ENCODE measurements at places on chromosomes 6 and 20.

- no peak for DNase-seq
Observed at GRCh38 chr6:129695373-129696027, 14.5 kb downstream of the ARHGAP18 start.

DNA sequence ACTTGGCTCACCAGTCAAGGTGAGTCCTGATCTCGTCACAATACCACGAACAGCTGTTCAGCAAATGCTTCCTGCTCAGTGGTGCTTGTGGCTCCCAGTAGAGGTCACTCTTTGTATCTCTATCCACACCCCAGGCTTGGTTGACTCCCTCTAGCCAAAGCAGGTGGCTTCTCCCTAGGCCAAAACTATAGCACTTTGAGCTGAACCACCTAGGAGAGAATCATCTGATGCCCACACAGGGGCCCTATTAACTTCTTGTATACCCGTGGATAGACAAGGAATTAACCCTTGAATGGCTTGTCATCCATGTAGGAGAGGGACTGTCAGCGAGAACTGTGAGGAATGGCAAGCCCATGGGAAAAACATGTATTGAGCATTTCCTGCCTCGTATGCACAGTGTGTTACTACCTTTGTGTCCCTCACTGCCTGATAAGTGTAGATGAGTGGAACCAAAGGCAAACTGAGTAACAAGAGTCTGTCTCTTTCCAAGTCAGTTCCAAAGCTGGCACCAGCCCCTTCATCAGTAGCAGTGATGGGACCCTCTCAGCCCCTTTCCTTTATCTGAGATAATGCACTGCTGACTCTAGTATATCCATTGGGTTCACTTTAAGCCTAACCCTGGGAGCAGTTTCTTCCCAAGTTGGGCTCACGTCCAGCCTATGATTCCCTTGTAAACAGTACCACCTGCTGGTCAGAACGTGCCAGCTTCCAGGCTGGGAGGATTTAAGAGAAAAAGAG is 42.5 kb downstream of the EIF2S2 start:
- DNase-seq = peak; percentile 67

DNA sequence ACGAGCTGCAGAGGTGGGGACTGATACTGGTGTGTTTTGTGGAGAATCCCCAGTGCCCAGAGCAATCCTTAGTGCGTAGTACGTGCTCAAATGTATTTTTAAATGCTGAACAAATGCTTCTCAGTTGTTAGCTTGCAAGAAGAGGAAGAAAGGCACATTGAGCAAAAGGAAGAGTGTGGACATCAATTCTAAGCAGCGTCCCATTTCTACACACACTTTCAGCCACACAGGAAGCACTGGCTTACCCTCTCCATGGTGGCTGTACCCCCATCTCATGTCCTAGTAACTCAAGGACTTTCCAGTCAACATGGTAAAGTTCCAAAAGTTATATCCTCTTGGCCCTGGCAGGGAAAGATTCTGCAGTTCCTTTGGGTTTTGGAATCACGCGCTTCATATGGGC is 98.8 kb upstream of the NXT1 start:
- no peak for DNase-seq

GRCh38 chr6:152669895-152670294 is 27.8 kb upstream of the MYCT1 start:
- DNase-seq = no peak

DNA sequence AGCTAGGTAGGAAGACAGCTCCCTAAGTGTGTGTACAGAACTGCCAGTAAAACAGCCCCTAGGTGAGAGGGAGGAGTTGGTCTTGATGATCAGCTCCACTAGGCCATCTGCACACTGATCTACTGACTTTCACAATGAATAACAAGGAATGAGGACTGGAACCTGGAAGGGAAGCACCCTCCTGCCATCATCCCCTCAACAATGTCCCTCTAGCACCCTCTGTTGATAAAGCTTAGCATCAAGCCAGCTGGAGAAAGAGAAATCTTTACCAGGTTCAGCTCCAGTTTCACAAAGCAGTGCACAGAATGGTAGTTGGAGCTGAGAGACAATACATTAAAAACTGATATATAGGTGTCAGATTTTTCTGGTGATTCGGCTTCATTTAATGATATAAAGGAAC is 57.2 kb upstream of the IRAK1BP1 start:
- DNase-seq = no peak

DNA sequence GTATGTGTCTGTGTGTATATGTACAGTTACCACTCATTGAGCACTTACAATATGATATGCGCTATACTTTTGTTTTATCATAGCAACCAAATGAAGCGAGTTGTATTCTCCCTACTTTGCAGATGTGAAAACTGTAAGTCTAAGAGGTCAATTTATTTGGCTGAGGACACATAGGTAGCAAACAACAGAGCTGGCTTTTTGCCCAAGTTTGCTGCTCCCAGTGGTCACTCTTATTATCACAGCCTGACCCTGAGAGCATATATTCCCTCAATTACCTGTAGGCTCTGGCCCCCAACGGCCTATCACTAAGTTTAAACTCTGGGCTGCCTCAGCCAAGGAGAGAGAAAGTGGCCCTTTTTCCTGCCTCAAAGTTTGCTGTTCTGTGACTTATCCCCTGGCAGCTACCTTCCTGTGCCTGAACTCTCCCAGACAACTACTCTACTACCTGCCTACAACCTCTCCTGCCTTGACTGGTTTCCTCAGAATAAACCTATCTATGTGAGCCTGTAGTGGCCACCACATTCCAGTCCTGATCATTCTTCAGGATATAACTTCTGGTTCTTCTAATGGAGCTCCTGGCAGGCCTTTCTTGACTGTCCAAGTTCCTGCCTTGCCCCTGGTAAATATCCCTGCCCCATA is 221.8 kb downstream of the FRK start:
- DNase-seq = no peak

- no peak for DNase-seq
Observed at GRCh38 chr6:106789428-106790148, 160.2 kb downstream of the QRSL1 start.

- DNase-seq = no peak
Observed at GRCh38 chr6:1215023-1215422, 96.9 kb upstream of the FOXQ1 start.

GRCh38 chr20:15240801-15241200 is 903.4 kb upstream of the FLRT3 start:
- no peak for DNase-seq

GRCh38 chr6:148247386-148248063 is 95.1 kb upstream of the SASH1 start:
- DNase-seq = no peak

GRCh38 chr20:48858075-48858790 is 30.4 kb upstream of the PREX1 start:
- no peak for DNase-seq

- no peak for DNase-seq
Observed at GRCh38 chr6:116386581-116387299, 16.0 kb downstream of the DSE start.

DNA sequence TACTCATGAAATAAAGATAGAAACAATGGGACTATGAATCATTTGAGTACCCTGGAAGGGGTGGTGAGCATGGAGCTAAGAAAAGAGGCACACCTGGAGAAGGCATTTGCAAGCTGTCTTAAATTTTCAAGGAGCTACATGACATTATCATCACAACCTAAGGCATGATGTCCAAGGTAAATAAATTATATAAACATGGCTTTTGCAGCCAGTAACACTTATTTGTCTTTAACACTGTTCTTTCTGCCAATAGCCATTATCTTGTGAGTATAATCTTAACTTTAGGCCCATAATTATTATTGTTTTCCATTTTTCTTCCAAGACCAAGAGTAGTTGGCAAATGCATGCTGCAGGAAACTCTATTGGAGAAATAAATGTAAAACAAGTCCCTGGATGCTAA is 63.7 kb downstream of the ALDH5A1 start:
- no peak for DNase-seq

- no peak for DNase-seq
Observed at GRCh38 chr20:18443886-18444285, 22.9 kb downstream of the DZANK1 start.

GRCh38 chr6:156794546-156795354 is 17.6 kb downstream of the ARID1B start:
- DNase-seq = no peak

DNA sequence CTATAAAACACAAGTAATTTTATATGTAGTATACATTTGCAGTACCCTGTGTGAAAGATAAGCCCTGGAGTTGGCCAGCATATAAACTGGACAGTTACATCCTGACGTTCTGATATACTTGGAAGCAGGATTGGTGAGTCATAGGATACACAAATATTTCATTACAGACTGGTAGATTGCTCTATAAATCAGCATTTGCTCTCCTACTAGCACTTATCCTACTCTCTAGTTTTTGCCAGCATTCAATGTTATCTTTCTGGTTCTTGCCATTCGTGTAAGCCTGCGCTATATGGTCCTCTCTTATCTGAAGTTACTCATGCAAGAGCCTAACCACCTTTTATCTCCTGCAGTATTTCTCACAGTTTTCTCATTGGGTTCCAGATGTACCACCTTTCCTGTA is 680.2 kb upstream of the MMS22L start:
- no peak for DNase-seq

- no peak for DNase-seq
Observed at GRCh38 chr6:105409734-105410133, 6.9 kb upstream of the PREP start.

DNA sequence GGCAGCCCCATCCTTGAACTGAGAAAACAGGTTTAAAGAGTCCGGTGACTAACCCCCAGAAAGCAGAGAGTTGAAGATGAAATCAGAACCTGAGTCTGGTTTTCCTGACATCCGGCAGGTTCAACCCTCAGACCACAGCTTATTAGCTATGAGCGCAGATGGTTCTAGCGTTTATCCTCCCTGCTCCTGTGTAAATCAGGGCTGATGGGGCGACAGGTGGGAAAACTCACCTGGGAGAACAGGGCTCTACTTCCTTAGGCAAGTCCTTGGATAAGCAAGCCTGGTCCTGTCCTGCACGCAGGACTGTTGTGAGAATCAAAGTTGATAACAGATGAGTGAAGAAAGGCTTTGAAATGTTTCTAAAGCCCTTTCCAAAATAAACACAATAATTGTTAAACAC is 31.4 kb downstream of the GHRH start:
- no peak for DNase-seq

GRCh38 chr6:43336382-43336781 is 27.8 kb upstream of the CRIP3 start:
- DNase-seq = no peak

DNA sequence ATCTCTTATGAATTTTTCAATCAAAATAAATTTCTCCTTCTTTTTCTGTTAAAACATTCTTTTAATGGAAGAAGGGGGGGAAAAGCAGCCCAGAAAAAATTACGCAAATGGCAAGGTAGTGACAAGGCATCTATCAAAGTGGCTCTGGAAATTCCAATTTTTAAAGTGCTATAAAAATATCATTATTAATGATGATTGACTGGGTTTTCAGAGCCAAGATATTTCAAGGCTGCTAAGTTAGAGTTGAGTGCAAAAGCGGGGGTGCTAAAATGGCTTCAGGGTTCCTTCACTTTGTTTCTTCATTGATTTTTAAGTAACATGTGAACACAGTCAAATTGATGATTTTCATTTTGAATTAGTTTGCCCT is 171.6 kb upstream of the CITED2 start:
- DNase-seq = no peak

DNA sequence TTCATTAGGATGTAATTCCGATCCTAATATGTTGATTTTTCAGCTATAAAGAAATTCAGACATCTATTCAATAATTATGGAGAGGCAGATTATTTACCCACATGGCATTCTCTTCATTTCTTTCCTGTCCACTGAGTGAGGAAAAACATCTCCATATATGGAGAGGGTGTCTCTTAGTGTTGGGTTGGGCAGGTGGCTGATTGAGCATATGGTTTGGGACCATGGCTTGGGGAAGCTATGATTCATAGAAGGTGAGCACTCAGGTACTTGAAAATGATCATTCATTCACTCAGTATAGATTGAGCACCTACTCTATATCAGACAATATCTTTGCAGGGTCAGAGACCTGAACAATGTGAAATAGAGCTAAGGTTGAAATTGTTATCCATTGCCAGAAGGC is 41.3 kb upstream of the IL20RA start:
- DNase-seq = no peak

- DNase-seq = peak; percentile 54
Observed at GRCh38 chr20:3686867-3687321, 5.1 kb upstream of the ADAM33 start.

GRCh38 chr6:158789115-158789917 is 29.9 kb downstream of the EZR start:
- no peak for DNase-seq

- no peak for DNase-seq
Observed at GRCh38 chr20:62112368-62112767, 9.9 kb upstream of the LSM14B start.

GRCh38 chr6:163313981-163314380 is 100.5 kb upstream of the QKI start:
- no peak for DNase-seq

- DNase-seq = no peak
Observed at GRCh38 chr6:162032620-162033019, 694.9 kb downstream of the PRKN start.

DNA sequence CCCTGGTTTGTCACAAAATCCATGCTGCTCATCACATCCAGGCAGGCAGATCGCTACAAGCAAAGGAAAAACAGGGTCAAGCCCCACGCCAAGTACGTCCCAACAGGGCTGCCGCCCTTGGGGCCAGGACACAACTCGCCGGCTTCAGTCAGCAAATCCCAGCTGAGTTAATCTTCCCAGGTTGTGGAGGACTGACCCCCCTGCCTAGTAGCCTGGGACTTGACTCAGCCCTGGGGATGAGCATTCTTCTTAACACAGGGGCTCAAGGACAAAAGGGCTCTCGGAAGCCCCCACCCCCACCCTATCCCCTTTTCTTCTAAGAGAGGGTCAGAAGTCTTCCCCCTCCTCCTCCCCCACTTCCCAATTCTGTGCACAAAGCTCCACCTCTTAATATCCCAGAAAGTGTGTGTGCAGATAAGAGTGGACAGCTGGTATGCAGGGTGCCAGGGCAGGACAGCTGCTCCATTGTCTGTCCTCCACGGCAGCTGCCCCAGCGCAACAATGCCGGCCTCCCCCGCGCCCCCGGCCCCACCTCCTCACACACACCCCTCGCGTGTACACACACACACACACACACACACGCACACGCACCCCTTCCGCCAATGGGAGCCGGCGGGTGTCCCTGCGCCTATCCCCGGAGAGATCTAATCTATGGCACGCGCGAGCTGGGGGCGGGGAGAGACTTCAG is 4.5 kb downstream of the DLL1 start:
- peak; percentile 82 for DNase-seq

DNA sequence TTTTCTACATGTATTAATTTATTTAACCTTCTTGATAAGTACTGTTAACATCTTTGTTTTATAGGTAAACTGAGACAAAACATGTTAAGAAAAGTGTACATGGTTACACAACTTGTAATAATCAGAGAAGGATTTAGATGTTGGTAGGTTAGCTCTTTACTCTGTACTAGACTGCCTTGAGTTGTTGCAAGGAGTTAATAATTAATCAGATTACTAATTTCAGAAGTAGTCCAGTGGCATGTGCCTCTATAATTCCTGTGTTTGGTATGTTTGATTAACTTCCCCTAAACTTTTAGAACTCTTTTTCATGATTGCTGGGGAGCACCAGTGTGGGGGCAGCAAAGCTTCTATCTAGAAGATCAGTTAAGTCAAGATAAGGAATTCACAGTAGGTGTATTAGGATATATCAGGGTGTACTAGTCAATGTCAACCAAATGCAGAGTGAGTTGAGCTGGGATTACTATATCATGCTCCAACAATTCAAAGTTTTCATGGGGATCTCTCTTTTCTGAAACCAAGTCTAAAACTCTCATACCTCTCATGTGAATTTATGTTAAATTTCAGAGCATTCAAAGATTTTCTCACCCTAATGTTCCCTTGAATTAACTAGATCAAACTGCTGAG is 129.7 kb upstream of the AHI1 start:
- no peak for DNase-seq

- DNase-seq = no peak
Observed at GRCh38 chr6:52420668-52421358, 671 bp downstream of the EFHC1 start.

GRCh38 chr6:38215651-38216311 is 396.3 kb downstream of the ZFAND3 start:
- DNase-seq = no peak
